ENCODE measurements at places on chromosomes 16 and 17. TPM values are rescaled to one million over a fixed set of nuclear protein-coding genes. Genes with fewer than 3 reads are reported as not detected.
A peak's percentile ranks its signal among the peaks of the same experiment; 100 is the strongest.

GRCh38 chr17:63106050-63106449 lies 140.0 kb downstream of the TANC2 start:
- no peak for DNase-seq

DNA sequence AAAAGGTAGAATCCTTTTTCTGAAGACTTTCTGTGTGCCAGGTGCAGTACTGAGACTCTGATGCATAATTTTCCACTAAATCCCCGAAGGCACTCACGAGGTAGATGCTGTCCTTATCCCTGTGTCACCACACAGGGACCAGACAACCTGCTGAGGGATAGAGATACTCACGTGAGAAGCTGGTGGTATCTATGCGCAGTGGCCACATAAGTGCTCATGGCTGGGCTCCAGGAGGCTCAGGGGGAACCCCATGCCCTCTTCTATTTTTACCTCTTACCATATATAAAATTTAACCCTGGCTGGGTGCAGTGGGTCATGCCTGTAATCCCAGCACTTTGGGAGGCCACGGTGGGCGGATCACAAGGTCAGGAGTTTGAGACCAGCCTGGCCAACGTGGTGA lies 38.3 kb downstream of the NT5M start:
- DNase-seq: no peak

- DNase-seq: no peak
These were observed 30.3 kb upstream of the IL17C start for GRCh38 chr16:88608076-88608475.

DNA sequence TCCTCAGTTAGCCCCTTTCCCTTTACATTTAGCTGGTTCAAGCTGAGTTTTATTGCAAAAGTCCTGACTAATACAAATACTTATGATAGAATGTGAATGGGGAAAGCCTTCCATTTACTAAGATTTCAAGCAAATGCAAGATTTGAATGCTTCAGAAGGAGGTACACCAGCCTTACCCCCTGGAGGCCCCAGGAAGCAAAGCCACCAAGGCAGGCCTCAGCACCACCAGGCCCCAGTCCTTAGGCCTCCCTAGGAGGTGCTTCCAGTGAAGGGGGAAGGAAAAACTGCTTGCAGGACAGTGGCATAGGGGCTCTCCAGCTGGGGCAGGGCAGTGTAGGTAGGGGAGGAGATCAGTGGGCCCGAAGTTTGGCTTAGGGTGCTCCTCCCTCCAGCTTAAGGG lies 7.3 kb upstream of the PRPSAP2 start:
- DNase-seq: no peak

GRCh38 chr16:50195276-50195675 lies 42.2 kb downstream of the TENT4B start:
- DNase-seq: no peak

Gene KRT24
- total RNA-seq: not detected

DNA sequence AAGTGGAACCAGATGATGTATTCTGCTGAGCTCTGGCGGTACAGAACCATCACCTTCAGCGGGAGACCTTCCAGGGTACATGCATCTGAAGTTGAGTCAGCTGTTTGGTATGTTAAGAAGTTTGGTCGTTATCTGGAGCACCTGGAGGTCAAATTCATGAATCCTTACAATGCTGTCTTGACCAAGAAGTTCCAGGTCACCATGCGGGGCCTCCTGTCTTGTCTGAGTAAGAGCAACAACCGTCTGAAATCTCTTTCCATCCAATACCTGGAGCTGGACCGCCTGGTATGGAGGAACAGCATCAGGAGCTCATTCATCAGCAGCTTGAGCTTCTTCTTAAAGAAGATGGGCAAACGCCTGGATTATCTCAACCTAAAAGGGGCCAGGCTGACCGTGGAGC lies 4.0 kb downstream of the FBXO39 start:
- no peak for DNase-seq

Gene PLXDC1
- 2.4 TPM for total RNA-seq

- no peak for DNase-seq
These were observed 21.2 kb upstream of the MSI2 start for GRCh38 chr17:57235124-57235523.

DNA sequence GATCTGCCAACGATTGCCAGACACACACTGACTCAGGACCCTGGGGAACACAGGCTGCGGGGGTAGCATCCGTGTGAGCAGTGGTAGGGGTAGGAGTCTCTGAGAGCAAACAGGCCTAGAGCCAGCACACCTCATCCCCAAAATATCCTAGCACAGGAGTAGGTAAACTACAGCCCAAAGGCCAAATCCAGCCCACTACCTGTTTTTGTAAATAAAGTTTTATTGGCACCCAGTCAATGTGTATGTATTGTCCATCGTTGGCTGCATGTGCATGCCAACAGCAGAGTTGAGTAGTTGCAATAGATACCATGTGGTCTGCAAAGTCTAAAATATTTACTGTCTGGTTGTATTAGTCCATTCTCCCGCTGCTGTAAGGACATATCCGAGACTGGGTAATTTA lies 55.5 kb upstream of the GPRC5B start:
- DNase-seq: no peak

GRCh38 chr16:53519417-53520091 lies 16.5 kb upstream of the AKTIP start:
- no peak for DNase-seq

DNA sequence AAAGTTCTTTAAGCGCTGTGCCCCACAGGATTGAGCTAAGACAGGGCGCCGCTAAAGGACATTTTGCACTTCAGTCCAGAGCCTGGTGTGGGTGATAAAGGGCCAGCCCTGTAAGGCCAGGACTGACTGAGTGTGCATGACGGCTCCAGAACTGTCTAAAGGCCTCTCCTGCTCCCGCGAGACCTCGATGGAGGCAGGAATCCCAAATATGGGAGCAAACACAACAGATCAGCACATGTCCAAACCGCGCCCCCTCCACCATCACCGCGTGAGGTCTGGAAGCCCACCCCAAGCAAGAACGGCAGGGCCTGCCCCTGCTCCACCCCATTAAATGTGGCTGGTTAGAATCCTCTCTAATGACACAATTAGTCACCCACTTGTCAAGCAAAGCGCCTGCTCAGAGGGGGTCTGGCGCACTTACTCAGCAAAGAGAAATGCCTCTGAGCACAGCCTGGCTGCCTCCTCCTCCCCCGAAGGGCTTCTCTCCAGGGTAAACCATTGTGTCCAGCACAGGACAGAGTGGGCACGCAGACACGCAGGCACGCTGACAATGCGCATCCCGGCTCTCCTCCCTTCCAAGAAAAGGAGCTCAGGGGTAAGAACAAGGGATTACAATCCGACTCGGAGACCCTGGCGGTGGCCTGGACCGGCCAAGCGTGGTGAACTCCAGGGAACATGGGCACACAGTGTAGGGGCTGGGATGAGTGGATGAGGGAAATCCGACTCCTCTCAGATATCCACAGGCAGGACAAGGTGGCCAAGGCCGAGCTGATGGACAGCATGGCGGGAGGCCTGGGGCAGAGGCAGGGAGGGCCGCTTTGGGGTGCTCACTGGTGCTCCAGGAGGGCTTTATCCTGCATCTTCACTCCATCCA lies 1.5 kb downstream of the MXRA7 start:
- DNase-seq: no peak

DNA sequence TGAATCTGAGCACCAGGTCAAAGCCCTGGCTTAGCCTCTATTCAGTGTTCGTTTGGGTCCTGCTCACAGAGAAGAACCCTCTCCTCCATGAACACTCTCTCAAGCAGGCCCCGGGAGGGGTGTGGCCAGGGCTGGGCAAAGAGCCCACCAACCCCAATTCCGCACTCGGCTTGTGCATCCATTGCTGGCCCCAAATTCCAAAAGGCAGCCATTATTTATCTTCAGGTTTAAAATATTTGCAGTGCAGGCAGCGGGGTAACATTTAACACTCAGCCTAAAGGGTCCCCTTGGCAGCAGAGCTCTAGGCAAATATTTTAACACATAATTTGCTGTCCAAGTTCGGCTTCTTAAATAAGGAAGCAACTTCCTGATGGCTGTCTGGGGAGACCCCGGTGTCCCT lies 115.7 kb downstream of the ZNF423 start:
- DNase-seq: no peak

- no peak for DNase-seq
These were observed 38.6 kb downstream of the LITAFD start for GRCh38 chr16:8920645-8921346.

DNA sequence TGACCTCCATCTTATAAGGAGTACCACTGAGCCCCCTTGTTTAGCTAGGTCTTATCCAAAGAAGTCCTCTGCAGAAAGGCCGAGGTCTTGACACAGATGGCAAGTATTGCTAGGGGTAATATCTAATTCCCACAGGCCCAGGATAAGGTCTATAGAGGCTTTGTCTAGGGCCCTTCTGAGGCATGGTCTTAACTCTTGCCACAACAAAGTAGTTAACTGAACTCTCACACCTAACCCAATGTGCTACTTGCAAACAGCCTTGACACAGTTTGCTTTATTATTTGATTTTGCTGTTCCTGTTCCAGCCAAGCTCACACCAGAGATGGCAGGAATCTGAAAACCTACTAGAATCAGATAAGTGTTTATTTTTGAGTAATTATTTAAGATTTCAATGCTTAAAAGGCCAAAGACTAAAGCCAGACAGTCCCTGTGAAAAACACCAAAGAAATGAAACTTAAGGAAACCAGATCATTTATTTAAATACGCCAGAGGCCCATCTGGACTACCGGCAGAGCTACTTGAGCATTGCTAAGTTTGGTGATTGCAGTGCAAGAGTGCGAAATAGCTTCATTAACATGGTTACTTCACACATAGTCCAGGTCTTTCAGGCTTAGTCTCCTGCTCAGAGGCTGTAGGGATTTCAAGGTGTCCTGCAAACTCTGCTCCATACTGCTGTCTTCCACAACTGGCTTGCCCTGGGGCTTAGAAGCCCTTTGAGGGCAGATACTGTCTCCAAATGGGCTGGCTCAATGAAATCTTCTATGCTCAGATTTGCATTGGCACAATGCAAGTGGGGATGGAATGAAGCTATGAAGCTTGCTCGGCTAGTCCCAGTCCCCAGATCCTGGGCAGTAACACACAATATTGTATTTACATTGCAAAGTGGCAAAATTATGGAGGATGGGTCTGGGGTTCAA lies 28.5 kb upstream of the SUPT4H1 start:
- DNase-seq: no peak

- DNase-seq: no peak
These were observed 20.1 kb downstream of the UBE2O start for GRCh38 chr17:76432712-76433336.

DNA sequence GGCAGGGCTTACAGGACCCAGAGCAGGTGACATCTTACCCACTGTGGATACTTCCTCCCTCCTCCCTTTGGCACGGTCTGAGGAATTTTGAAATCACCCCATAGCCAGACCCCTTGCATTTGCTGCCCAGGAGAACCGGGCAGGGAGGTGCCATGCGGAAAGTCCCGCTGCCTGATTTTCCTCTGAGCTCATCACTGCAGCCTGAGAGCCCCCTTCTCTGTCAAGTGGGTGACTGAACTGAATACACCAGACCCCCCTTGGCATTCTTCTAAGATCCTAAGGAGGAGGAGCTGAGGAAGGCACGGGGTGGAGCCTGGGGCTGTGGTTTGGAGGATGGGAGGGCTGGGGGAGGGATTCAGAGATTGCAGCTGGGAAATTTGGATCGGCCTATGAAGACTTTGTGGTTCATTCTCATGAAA lies 173.4 kb downstream of the RAB11FIP4 start:
- DNase-seq: no peak

Gene TNS4
- total RNA-seq: 5.8 TPM

DNA sequence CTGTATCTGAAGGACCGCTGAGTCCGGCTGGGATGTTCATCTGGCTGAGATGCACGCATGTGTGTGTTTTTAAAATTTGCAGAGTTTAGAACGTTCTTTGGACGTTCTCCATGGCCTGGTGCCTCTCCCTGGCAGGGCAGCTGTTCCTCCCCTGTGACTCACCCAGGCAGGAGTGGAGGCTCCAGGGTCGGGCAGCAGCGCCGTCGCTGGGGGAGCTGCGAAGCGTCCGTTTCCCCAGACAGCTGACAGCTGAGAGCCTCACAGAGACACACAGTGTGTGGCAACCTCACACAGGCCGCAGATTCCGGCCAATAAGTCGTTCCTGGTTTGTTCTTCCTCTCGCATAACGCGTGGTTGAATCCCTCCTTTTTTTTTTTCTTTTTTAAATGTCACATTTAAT lies 80.6 kb downstream of the OR1D5 start:
- DNase-seq: no peak

DNA sequence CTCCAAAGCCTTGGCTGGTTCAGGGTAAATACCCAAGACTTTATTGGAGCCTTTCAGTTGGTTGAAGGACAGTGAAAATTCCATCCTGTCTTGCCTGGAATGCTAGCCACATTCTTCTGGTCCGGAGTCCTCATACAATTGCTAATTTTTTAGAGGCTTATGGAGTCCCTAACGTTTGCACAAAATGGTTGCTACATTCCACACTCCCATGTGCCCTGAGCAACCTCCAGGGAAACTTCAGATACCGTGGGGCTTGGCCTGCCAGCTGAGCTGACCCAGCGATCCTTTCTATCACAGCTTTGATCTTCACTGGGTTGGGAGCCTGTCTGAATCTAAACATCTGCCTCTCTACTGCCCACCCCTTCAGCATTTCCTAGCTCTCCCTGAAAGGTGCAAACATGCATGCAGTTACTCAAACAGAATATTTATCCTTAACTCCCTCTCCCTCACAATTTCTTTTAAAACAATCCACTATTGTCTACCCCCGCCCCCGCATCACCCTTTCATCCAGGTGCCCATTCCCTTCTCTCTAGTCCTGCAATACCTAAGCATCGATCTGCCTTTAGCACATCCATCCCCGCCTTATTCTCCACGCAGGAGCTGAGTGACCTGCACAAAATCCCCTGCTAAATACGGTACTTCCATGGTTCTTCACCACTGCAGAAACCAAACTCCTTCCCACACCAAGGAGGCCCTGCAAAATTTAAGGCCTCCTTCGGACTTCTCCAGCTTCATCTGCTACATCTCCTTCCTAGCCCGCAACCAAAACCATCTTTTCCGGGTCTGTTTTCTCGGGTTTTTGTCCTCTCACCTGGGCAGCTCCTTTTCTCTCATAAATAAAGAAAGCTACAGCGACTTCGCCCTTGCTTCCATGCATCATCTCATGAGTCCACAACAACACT lies 810 bp upstream of the GAN start:
- peak; percentile 19 for DNase-seq

Gene RUNDC1
- 16.1 TPM for total RNA-seq

GRCh38 chr17:51455211-51455610 lies 194.9 kb downstream of the UTP18 start:
- no peak for DNase-seq

Gene MYLK3
- not detected for total RNA-seq
